NCI-H187 treated with DMSO at 0.1 percent for 48 hours (cell line): ENCODE measurements at places on chromosomes 2 and 18.
A peak's percentile ranks its signal among the peaks of the same experiment; 100 is the strongest.

DNA sequence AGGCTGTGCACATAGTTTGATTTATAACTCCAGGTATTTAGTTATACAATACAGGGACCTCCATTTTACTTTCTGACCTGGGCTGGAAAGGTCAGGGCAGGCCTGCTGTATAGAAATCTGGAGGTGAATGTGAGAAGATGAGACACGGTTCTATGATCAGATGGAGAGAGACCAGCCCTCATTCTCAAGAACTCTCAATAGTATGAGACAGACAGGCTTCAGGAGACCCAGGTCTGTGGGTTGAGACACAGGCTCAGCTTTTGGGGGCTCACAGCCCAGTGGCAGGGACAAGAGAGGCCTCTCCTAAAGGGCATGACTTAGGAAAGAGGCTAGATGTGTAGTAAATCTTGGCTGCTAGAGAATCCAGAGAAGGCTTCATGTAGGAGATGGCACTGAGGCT lies 719 bp upstream of the ATP6V1B1 start:
- no peak for DNase-seq

GRCh38 chr2:120712180-120712681 lies 23.4 kb upstream of the GLI2 start:
- no peak for DNase-seq

DNA sequence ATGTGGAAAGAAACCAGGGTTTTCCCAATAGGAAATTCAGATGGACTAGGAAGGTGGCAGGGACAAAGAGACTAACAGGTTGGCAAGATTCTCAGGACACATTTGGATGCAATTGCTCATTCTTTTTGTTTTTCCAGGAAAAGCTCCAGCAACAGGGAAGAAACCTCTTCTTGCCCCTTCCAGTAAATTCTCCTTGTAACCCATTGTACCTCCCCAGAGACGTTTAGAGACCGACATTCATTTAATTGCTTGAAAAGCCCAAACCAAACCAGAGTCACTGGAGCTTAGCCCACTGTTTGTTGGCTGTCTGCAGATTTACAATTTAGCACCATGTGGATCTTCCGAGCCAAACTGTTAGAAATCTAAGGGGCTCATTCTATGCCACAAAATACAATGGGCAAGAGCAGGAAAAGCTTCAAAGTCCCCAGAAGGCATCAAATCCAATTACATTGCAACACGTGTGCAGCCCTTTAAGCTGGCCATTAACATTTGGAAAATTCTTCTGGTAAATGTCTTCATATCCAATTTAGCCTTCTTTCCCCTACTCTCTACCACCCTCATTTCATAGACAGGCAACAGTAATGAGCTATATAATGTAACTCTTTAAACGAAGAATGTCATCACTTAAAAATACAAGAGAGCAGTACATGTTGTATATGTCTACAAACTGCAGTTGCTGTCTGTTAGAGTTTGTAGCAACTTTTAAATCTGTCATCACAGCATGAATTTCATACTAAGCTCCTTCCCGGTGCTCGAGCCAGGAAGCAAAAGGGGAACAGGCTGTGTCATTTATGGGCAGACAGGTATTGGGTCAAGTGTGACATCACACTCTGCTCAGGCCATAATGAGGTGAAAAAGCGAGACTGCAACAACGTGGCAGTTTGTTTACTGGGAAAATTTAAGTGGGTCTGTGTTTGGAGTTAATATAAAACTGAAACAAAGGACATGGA lies 235.6 kb upstream of the HNRNPA3 start:
- DNase-seq: no peak

DNA sequence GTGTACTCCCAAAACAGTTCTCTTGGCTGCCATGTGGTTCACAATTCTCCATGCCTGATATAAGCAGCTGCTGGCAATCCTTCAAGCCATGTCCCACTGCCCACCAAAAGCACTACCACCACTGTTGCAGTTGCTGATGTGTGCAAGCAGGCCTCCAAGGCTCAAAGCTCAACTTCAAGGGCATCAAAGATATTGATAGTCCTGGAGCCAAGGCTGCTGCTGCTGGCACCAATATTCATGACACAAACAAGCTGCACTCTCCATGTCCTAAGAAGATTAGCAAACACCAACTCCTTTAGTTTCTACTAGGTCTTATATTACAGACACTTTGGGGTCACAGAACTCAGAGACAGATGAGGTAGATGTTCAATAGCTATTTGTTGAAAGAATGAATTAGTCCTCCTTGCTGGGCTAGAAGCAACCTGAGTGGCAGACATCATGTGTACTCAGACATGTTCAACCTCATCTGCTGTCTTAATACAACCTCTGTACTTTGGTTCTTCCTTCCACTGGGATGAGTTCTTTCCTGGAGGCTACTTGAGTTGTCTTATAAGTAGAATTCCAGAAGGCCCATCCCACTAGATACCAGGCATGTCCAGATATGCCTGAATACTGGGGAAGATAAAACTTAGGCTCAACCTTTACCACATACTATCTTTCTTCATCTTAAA lies 104.5 kb upstream of the UGP2 start:
- DNase-seq: no peak

- no peak for DNase-seq
Observed at GRCh38 chr18:13191031-13191430, 27.5 kb upstream of the LDLRAD4 start.

DNA sequence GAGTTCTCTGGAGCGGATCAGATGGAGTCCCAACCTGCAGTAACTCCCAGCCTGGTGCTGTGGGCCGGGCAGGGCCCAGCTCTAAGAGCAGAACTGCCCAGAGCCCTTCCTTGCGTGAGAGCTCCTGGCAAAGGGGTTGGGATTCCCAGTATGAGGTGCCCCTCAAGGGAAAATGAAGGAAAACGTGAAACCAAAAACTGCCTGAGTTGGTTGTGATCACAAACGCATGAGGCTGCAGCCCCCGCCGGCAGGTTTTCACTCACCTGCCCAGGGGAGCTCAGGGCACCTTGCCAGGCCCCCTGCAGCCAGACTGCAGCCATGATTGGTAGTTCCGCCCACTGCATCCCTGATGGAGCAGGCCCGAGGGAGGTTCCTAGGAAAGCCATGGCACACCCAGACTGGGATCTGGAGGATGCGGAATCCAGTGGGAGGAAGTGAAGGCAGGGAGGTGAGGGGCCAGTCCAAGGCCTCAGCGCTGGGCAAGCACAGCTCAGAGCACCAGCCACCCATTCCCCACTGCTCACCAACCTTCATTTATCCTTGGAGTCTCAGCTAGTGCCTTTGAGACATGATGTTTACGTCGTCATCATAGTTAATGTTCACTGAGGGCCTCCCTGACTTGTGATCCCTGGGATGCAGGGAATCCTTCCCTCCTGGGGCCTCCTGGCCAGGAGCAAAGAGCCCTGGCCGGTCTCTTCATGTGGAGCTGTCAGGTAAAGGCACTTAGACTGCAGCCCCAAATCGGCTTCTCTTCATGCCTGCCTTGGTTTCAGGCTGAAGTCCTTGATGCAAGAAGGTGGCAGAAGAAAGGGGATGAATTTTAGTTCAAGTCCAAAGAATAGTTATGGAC lies 103.2 kb downstream of the INHBB start:
- DNase-seq: no peak

DNA sequence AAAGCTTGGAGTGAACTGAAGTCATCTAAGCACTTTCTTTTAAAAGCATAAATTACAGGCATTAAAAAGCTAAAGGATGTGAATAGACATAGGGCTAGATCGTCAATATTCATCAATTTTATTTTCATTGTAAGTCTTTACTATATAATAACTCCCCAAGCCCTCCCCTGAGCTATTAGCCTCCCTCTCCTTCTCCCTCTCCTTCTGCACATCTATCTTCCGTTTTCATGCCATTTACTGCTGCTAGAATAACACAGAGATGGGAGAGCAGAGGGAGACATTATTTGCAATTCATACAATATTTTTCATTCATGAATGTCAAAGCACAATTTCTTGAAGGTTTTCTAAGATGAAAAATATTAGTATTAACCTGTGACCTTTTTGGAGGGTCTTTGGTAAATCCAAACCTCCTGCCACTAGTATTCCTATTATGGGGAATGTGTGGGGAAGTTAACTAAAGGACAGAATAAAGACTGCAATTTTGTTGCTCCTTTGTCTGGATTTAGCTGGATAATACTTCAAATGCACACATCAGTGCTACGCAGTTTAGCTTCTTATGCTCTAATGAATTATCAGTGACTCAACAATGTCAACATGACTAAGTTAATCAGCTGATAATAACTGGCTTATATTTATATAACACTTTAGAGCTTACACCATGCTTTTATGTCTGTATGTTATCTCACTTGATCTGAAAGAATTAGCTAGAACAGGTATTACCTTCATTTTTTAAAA lies 28.2 kb upstream of the MFF start:
- DNase-seq: no peak

DNA sequence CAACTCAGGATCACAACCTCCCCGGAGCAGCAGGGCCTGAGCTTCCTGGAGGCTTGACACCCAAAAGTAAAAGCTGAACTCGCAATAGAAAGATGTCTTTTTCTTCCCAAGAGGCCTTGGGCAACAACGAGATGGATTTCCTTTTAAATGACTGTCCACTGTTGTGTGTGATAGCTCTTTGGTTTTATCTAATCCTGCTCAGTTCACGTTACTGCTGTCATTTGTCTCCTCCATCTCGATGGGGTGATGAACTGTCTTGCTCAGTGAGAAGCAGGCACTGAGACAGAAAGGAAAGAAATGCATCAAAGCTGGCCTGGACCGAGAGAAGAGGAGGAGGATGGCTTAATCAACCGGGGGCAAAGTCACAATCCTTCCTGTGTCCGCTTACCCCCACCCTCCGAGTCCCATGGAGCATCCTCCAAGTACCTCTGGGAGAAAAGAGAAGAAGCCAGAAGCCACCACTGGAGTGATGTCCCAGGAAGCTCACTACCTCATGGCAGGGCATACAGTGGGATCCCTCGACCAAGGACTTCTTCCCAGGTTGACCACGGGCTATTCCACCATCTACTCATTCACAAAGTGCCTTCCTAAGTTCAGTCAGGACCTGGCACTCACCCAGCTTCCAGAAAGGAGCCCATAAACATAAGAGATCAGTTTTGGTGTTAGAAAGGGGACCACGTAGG lies 68.5 kb downstream of the GALNT14 start:
- DNase-seq: no peak

- DNase-seq: no peak
Observed at GRCh38 chr2:237254911-237255578, 158.9 kb downstream of the COL6A3 start.

GRCh38 chr2:218995972-218996711 lies 2.9 kb upstream of the CRYBA2 start:
- DNase-seq: peak; percentile 29

GRCh38 chr18:10387399-10387798 lies 67.0 kb upstream of the APCDD1 start:
- DNase-seq: no peak

- no peak for DNase-seq
Observed at GRCh38 chr2:199662255-199662654, 188.7 kb downstream of the FTCDNL1 start.

DNA sequence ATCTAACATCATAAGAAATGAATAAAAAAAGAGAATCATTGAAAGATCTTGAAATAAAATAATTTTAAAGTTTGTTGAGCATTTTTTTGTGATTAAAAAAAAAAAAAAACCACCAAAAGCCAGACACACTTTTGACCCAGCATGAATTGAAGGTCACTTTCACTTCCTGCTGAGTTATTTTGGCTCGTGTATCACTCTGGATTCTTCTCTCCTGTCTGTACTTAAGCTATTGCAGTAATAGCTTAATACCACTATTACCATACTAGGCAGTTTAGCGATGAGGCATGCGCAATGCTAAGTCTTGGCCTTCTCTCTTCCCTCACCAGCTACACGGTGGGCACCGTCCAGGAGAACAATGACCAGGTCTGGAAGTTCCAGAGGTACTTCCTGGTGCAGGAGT lies 54.5 kb upstream of the SPP2 start:
- no peak for DNase-seq

GRCh38 chr2:62471816-62472215 lies 34.2 kb downstream of the TMEM17 start:
- peak; percentile 34 for DNase-seq

DNA sequence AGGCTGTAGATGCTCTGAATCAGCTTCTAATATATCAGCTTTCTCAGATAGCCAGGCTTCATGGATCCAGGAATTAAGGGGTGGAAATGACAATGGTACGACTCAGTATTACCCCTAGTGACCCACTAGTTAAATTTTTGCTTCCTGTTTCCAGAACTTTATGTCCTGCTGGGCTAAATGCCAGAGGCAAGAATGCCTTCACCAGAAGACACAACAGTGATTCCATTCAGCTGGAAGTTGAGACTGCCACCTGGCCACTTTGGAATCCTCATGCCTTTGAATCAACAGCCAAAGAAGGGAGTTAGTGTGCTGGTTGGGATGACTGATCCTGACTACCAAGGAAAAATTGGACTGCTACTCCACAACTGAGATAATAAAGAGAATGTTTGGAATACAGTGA lies 239.1 kb downstream of the ASXL3 start:
- DNase-seq: no peak

GRCh38 chr2:239000500-239001073 lies 152.7 kb downstream of the TWIST2 start:
- no peak for DNase-seq

DNA sequence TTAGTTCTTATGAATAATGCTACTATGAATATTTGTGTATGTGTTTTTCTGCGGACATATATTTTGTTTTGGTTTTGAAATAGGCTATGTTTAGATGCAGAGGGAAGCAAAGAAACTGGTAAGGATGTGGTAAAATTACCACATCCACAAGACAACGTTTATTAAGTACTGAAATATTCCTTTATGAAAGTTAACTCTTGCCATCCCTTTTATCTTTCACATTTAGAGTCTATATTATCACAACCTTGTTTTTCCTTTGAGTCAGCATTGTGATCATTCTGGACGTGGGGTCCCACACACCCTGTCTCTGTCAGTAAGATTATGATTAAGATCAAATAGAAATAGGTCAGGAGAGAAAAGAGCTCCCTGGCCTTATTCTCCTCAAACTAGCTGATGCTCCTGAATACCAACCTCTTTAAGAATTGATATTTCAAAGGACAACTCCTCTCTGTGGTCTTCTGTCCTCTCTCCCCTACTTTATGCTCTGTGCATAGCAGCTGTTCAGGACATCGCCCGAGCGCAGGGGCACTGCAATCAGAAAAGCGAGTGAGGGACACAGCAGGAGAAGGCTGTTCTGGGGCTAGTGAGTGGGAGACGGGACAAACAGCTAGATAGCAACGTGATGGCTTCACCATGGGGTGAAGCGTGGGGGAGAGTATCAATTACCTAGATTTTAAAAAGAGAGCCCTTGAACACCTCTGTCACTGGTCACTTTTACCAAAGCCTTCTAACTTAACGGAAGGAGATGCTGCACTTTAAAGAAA lies 12.2 kb downstream of the METAP1D start:
- DNase-seq: no peak

DNA sequence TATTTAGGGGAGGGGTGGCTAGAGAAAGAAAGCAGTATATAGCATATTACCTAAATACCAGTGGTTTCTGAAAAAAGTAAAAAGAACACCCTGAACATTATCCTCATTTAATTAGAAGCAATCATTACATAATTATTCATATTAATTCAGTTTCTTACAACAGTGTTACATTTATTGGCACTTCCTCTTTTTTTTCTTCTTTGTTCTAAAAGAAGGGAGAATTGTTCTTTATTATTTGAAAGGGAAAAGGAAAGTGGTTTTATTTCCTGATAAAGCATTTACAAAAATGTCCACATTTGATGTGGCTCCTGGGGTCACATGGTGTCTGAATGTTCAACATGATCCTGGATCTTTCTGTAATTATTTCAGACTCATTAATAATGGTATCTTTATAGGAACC lies 254.9 kb upstream of the ZEB2 start:
- DNase-seq: no peak
